ENCODE measurements at places on chromosomes 4 and X.

DNA sequence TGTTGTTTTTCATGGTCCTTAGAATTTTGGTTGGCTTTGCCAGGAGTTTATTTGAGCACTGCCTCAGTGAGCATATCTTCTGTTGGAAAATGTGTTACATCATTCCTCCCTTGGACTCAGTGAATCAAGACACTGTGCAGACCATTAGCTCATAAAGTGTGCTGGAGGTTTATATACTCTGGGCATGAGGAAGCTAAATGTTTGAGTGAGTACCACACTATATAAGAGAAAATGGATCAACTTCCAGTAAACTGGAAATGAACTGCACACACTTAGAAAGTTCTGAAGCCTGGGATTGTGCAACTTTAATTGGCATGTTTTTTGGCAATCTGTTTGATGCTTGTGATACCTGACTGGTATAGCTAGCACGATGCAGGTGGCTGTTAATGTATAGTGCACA, 75.9 kb downstream of the LIMCH1 start:
- no peak for DNase-seq

- DNase-seq = no peak
These were observed 104.6 kb downstream of the NBDY start for GRCh38 chrX:56833626-56834025.

DNA sequence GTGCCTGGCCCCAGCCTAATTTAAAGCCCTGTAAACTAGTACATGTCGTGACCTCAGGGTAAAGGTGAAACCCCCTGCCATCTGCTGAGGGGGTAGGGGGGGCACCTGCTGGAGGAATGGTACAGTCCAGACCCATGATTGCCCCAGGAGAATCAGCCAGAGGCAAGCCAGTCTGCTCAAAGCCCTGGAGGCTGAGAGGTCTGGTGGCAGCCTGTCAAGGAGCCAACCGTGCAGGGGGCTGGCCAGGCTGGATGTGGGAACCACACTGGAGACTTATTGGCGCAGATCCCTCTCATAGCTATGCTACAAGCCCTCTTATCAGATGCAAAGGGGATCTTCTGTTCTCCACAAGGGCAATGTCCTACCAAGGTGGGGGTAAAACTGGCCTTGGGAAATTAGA, 31.4 kb upstream of the PJA1 start:
- DNase-seq = no peak

DNA sequence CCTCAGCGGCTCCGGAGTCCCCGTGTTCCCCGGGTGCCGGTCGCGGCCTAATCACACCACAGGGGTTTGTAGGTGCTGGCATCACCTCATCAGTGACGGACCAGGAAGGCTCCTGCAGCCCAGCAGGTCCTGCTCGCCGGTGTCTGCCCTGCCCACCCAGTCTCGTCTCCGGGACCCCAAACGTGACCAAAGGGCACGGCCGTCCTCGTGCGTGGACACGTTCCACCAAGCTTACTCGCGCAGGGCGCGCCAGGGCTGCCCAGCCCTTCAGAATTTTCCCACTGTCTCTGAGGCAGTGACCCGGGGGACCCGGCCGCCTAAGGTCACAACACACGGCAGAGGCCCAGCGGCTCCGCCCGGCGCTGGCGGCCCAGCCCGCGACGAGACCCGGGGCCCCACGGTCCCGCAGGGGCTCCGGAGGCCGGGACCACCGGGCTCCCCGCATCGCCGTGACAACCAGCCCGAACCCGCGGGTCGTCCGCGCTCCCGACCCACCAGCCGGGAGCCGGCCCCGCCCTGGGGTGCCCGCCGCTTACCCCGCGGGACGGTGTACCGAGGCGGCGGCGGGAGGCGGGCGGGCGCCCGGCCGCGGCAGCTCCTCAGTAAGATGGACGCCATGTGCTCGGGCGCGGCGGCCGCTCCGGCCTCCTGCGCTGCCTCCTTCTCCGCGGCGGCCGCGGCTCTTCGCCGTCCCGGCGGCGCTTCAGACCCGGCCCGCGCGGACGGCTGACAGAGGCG, 454 bp downstream of the LETM1 start:
- DNase-seq = no peak

GRCh38 chr4:109947918-109948317, 35.2 kb downstream of the EGF start:
- no peak for DNase-seq

DNA sequence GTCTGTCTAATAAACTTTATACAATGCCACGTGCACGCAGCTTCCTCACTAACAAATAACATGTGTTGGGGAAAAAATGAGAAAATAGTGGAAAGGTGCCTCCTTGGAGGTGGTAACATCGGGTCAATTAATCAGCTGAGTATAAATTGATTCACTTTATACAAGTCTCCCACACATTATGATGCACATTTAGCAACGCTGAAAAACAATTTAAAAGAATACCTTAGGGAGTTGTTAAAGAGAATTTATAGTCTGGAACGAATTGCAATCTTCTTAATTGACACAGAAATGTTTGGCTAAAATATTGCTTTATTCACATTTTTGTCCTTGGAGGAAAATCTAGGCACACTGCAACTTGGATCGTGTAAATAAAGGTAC, 84.2 kb downstream of the HPRT1 start:
- no peak for DNase-seq

GRCh38 chr4:40506066-40506465, 123.6 kb downstream of the RBM47 start:
- DNase-seq = no peak

- DNase-seq = no peak
These were observed 55.3 kb upstream of the ZFP42 start for GRCh38 chr4:187940299-187940698.

GRCh38 chr4:157514711-157515110, 294.2 kb downstream of the GRIA2 start:
- DNase-seq = no peak

DNA sequence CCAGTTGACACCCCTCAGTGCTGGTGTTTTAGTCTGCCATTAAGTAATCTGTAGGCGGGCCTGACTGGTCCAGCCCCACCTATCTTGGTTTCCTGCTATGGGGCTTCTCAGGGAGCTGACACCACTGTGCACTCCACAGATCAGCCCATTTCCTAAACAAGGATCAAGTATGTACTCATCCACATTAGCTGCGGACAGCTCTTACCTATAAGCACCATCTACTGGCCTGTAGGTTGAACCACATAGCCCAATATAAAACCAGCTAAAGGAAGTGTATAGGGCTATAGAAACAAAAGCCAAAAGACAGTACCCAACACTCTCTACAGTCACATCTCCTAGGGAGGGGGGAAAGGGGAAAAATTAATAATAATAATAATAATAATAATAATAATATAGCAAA, 353.5 kb upstream of the CXorf51B start:
- no peak for DNase-seq

DNA sequence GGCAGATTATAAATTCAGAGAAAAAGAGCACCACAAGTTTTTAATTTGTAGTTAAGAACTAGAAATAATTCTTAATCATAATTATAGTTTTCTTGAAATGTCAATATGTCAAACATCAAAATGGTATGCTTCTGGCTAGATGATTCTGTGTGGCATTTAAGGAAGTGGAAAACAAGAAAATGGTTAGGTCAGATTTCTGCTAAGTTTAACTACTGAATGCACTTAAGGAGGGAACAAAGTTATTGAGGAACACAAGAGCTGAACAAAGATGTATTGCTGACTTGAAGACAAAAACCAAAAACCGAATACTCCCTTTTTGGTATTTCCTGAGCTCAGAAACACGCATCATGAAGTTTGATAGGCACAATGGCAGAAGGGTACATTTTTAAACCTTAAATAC, 58.7 kb upstream of the GPR34 start:
- DNase-seq = no peak

DNA sequence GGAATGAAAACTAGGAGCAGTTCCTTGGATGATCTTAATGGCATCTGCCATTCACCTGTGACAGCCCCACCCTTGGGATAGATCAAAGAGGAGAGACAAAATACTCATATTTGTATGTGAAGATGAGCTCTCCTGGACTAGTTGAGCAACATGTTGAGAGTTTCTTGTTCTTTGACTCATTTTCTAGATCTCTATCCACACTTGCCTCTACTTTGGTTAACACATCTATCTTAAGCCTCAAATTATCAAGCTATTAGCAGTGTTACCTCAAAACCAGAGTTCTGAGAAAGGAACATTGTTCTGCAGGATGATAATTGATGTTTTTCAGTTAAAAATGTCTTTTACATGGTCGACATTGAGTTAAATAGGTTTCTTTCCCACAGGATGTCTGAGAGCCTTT, 94.2 kb upstream of the TEX13D start:
- DNase-seq = no peak

GRCh38 chr4:188660796-188661195, 521.6 kb downstream of the TRIML1 start:
- DNase-seq = no peak

DNA sequence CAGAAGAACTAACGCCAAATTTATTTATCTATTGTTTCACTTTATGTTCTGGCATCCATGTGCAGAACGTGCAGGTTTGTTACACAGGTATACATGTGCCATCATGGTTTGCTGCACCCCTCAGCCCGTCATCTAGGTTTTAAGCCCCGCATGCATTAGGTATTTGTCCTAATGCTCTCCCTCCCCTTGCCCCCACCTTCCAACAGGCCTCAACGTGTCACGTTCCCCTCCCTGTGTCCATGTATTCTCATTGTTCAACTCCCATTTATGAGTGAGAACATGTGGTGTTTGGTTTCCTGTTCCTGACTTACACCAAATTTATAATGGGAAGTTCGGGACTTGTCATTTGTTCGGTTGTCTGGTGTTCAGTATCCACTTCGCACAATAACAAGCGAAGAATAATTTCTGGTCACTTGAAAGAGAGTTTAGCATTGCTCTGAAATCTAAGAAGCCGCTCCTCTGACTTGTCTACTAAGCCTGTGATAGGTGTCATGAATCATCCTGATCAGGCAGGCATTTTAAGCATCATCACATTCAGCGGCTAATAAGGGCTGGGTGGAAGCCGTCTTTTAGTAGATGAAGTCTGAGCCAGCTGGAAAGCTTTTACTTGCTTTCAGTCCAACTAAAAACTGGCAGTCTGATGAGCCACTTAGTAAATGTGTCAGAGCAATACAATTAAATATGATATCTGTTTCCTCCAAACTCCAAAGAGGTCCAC, 1065.7 kb upstream of the PABPC4L start:
- no peak for DNase-seq

GRCh38 chr4:176238157-176238610, 30.8 kb downstream of the ASB5 start:
- no peak for DNase-seq

GRCh38 chr4:173469622-173470021, 60.4 kb downstream of the HAND2 start:
- DNase-seq = no peak

GRCh38 chr4:5707778-5708448, 446 bp downstream of the EVC2 start:
- DNase-seq = no peak

GRCh38 chr4:7759216-7759615, 180.4 kb downstream of the AFAP1 start:
- DNase-seq = no peak

DNA sequence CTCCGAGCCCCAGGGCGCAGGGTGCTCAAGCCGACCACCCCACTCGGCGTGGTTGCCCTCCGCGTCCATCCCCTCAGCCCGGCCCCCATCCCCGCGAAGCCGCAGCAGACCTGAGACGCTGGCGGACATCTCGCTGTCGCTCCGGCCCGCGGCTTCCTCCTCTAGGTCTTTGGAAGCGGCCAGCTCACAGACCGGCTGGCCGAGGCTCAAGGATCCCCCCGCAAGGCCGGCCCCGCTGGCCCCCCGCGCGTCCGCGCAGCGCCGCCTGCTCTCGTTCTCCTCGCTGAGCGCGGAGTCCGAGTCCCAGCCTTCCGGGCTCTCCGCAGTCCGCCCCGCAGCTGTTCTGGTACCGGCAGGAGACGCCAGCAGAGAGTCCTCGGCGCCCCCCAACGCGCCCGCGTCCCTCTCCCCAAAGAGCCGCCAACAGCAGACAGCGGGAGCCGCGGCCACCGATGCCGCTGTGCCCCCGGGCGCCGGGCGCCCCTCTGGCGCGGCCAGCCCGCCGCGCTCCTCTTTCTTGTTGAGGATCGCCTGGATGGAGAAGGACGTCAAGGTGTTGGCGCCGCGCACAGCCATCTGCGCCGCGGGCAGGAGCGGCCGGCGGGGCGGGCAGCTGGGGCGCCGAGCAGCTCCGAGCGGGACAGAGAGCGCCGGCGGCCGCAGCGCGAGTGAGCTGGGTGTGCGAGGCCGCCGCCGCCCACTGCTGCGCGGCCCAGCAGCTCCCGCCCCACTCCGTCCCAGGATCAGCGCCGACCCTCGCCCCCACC, at the start of gene NKX3-2:
NKX3-2 (minus strand) TSS at position 670 of the 767 bp plus-strand sequence; CDS start at position 576, 94 bp downstream.
- DNase-seq = no peak

- no peak for DNase-seq
These were observed 65.6 kb downstream of the JAKMIP1 start for GRCh38 chr4:6134612-6135220.

- no peak for DNase-seq
These were observed 94.6 kb downstream of the FAM13A start for GRCh38 chr4:88962396-88962795.

- no peak for DNase-seq
These were observed 1443.0 kb downstream of the PCDH7 start for GRCh38 chr4:32163125-32163524.

GRCh38 chrX:87064502-87064901, 453.1 kb upstream of the KLHL4 start:
- no peak for DNase-seq

- no peak for DNase-seq
These were observed 20.6 kb downstream of the SH3KBP1 start for GRCh38 chrX:19866626-19867410.

DNA sequence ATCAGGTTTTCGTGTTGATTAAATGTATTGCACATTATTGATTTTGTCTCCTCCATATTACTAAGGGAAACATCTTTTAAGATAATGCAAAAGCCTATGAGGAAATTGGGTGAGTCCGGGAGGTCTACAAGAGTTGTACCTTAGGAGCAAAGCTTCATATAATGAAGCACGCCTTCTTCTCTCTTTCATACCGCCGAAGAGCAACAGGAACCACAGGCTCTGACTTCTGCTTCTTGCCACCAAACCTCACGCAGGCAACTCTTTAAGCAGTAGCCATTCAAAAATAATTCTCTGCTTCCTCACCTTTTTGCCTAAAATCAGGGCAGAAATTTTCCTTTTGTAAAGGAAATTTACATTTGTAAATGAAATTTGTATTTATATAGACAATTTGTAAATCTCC, 139.6 kb downstream of the SPRY1 start:
- DNase-seq = no peak

DNA sequence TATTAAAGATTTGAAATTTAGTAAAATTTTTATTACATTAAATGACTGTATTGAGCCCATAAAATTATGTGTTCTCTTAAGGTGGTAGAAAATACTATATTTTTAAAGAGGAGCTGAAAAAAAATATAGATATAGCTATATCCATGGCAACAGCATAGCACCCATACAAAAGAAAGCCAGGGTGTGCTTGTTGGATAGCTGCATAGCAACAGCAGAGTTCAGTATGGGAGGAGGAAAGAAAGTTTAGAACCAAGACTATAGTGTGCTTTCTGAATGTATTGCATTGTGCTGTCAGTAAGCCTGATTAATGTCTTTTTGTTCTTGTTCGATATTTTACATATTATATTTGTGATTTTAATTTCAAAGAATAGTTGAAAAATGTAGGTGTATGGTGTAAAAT, 78.4 kb downstream of the GRID2 start:
- no peak for DNase-seq
